ENCODE measurements at places on chromosomes 11 and 22. TPM values are rescaled to one million over a fixed set of nuclear protein-coding genes. Genes with fewer than 3 reads are reported as not detected.

DDI1 gene
- total RNA-seq = not detected

TSSK2 gene
- total RNA-seq = not detected

LRP4 gene
- total RNA-seq = 28.5 TPM

GRCh38 chr11:47448566-47449427, at the start of gene RAPSN:
Gene RAPSN, minus strand, starts transcription at chr11:47449136. Its CDS starts 172 bp downstream, at chr11:47448964.
- H3K36me3 ChIP-seq = peaks cover 4% of the 10 kb centered on the region
- H3K27me3 ChIP-seq = no peaks in the 10 kb centered on the region
- no peak for DNase-seq

- H3K27ac ChIP-seq = no peak overlapping the region
- no peaks in the 10 kb centered on the region for H3K36me3 ChIP-seq
- DNase-seq = no peak
- H3K4me3 ChIP-seq = no peak overlapping the region
Observed at GRCh38 chr11:108897071-108897481, 232.2 kb downstream of the DDX10 start.

- peaks cover 59% of the 10 kb centered on the region for H3K27me3 ChIP-seq
- no peak overlapping the region for H3K4me3 ChIP-seq
- no peak for DNase-seq
- H3K27ac ChIP-seq = no peak overlapping the region
- H3K4me1 ChIP-seq = peaks cover 28% of the 10 kb centered on the region
- no peaks in the 10 kb centered on the region for H3K36me3 ChIP-seq
Observed at GRCh38 chr11:113477321-113477720, 2.1 kb upstream of the DRD2 start.
